ENCODE measurements at places on chromosomes 1 and 21.

DNA sequence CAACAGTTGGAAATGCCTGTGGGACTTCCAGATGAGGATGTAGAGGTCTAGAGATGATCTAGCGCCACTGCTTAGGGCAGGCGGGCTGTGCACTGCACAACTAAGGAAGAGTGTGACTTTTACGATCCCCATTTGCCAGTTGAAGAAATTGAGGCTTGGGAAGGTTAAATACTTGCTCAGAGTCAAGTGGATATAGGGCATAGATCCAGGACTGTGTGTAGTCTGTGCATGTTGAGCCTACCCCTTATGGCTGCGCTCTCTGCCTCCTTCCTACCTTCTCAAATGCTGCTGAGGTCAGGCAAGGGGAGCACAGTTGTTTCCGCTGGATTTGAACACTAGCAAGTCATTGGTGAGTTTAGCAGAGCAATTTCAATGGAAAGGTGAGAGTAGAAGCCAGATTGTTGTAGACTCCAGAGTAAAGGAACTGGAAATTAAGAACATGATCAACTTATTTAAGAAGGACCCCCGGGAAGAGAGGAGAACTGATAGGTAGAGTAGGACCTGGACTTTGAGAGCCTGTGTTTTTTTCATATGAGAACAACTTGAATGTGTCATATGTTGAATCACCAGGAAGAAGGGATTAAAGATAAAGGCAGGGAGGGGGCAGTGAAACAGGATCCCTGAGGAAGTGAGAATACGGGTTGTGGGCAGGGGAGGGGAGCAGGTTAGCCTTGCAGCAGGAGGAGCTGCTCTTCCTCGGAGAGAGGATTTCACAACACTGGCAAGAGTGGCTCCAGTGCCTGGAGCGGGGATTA, 2.7 kb downstream of the CAPN2 start:
- DNase-seq, result no peak

GRCh38 chr1:182330303-182330702, 61.3 kb downstream of the GLUL start:
- no peak for DNase-seq

- DNase-seq, result no peak
These were observed 656.9 kb downstream of the KCNT2 start for GRCh38 chr1:195951313-195951712.

- no peak for DNase-seq
These were observed 38.2 kb downstream of the SLC9A1 start for GRCh38 chr1:27116697-27117096.

DNA sequence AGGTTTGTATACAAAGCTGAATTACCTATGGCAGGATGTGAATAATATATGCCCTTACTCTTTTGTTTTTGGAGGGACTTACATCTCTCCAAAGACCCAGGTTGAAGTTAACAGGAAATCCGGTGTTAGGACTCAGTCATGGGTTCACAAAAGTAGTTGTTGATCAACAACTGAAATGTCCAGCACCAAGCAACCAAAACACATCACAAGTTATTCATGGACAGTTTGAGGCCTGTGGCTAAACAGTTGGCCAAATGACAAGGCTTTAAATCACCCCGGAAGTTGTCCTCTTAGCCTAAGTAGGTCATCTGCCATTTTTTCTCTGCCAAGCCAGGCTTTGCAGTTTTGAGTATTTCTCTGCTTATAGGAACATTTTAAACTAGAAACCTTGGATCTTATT, 89.9 kb downstream of the CD247 start:
- DNase-seq, result no peak

DNA sequence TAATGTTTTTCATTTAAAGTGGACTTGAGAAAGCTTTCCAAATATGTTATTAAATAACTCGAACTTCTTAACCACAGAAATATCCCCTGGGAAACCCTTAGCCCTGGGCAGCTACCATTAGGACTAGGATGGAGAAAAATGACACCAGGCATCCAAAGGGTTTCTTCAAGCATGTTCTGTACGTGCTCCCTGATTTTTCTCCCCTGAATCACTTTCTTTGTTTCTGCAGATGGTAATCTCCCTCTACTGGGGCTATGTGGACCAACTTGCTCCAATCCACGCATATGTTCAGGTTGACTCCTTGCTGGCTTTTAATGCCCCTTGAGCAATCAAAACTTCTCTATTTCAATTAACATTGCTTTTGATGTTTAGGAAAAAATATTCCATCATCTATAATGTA, 312.7 kb upstream of the C1orf87 start:
- DNase-seq, result no peak

DNA sequence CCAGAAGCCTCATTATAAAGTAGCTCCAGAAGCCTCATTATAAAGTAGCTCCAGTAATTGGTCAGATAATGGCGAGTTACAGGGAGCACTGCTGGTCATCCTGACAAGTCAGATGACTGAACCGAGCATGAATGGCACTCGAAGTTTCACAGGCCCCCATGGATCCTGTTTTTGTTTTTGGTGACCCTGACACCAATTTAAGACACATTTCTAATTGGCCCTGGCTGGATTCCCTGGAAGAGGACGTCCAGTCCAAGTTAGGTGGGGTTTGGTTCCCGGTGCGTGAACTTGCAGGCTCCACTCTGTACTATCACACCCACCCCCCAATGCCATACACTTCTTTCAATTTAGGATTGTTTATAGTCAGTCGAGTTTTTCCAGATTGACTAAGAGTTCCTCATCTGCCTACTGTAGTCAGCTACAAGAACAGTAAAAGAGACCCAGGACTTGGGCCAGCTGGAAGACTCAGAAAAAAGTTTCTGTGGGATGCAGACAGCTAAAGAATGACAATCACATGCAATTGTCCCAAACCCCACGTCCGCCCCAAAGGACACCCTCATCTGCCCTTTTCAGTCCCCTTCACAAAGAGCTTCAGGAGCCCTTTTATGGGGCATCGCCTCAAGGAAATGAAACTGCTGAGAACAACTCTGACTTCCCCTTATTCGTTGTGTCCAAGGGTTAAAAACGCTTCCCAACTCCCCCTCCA, 2.7 kb downstream of the DHRS3 start:
- no peak for DNase-seq

DNA sequence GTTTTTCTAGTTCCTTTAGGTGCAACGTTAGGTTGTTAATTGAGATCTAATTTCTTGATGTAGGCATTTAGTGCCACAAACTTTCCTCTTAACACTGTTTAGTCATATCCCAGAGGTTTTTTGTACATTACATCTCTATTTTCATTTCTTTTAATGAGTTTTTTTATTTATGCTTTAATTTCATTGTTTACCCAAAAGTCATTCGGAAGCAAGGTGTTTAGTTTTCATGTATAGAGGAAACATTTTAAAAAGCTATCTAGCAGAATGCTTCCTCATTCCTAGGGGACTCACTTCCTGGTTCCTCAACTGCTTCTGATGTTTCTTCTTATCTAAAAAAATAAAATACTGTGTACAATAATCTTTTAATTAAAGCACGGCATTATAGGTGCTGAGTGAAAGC, 307.2 kb upstream of the CAMK1G start:
- DNase-seq, result no peak

DNA sequence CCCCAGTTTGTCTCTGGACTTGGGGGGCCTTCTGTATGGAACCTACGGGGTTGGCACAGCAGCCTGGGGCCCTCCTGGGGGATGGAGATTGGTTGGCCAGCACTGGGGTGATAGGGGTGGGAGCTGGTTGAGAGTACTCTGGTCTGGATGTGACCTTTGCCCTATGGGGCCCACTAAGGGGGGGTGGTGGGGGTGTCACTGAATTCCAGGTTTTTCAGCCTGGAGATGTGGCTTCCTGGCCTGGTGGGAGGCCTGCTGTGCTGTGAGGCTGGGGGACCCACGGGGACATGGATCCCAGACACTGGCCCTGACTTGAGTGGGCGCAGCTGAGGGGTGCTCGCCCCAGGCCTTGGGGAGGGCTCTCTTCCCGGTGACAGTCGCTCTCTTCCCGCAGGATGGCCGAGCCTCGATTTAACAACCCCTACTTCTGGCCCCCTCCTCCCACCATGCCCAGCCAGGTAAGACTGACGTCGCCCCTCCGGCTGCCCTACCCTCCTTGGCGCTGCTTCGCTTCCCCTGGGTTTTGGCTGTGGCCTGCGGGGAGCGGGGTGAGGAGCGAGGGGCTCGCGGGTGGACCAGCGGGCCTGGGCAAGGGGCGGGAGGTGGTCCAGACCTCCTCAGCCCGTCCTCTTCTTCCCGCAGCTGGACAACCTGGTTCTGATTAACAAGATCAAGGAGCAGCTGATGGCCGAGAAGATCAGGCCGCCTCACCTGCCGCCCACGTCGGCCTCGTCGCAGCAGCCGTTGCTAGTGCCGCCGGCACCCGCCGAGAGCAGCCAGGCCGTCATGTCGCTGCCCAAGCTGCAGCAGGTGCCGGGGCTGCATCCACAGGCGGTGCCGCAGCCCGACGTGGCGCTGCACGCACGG, 19.6 kb downstream of the ZNF362 start:
- no peak for DNase-seq

- DNase-seq, result no peak
These were observed 60.4 kb downstream of the UBE2U start for GRCh38 chr1:64263856-64264255.

- no peak for DNase-seq
These were observed 15.1 kb downstream of the NFYC start for GRCh38 chr1:40706626-40707025.

DNA sequence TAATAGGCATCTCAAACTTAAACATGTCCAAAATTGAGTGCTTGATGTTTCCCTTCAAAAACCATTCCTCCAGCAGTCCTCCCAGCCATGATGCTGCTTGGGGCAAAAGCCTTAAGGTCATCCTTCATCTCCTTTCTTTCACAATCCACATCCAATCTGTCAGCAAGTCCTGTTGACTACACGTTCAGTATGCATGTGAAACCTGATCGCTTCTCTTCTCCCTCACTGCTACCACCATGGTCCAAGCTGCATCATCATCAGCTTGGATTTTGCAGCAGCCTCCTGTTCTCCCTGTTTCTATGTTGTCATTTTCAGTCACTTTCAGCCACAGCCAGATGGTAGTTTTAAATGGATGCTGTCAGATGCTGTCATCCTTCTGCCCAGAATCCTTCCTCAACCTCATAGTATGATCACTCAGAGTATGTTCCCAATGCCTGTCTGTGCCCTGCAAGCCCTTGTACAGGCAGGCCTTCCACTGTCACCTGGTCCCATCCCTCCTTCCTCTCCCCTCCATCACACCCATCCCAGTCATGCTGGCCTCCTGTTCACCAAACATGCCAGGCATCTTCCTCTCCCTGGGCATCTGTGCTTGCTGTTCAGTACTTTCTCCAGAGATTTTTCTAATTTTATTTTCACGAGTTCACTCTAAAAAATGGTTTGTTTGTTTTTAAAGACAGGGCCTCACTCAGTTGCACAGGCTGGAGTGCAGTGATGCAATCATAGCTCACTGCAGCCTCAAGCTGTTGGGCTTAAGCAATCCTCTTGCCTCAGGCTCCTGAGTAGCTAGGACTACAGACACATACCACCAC, 66.0 kb downstream of the SYDE2 start:
- DNase-seq, result no peak

GRCh38 chr1:2999571-2999970, 21.7 kb upstream of the ACTRT2 start:
- no peak for DNase-seq

DNA sequence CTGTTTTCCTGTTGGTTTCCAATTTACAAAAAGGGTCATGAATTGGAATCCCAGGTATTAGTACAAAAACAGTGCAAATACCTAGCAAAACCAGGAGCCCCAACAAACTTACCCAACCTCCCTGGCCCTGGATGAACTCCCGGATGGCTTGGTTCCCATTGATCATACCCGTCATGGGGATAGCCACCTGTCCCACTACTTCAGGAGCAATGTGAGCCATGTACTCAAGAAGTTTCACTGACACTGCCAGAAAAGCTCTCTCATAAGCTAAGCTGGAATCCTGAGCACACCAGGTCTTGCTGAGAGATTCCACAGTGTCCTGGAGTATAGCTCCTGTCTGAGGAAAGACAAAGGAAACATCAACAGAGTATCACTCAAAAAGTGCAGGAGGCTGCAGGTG, 5.7 kb downstream of the BCL2L15 start:
- DNase-seq, result no peak

GRCh38 chr1:193593147-193593885, 406.9 kb upstream of the B3GALT2 start:
- no peak for DNase-seq

DNA sequence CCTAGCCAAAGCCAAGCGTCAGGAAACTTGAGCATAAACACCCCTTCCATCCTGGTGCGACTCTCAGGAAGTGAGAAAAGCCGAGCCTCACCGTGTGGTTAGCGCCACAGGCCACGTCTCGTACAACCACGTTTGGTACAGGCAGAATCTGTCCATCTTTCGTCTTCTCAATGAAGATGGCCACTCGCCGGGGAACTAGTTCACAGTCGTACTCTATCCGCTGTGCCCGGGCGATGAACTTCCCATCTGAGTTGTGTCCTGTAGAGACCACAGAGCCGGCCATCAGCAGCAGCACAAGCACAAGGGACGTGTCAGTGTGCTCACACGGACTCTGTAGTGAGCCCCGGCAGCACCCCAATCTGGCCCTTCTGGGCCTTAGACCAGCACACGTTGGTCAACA, 23.1 kb downstream of the RCC2 start:
- DNase-seq, result no peak

- DNase-seq, result no peak
These were observed 100.8 kb upstream of the KIAA1614 start for GRCh38 chr1:180811886-180812285.

- DNase-seq, result no peak
These were observed 66.5 kb downstream of the RYR2 start for GRCh38 chr1:237108297-237109040.

DNA sequence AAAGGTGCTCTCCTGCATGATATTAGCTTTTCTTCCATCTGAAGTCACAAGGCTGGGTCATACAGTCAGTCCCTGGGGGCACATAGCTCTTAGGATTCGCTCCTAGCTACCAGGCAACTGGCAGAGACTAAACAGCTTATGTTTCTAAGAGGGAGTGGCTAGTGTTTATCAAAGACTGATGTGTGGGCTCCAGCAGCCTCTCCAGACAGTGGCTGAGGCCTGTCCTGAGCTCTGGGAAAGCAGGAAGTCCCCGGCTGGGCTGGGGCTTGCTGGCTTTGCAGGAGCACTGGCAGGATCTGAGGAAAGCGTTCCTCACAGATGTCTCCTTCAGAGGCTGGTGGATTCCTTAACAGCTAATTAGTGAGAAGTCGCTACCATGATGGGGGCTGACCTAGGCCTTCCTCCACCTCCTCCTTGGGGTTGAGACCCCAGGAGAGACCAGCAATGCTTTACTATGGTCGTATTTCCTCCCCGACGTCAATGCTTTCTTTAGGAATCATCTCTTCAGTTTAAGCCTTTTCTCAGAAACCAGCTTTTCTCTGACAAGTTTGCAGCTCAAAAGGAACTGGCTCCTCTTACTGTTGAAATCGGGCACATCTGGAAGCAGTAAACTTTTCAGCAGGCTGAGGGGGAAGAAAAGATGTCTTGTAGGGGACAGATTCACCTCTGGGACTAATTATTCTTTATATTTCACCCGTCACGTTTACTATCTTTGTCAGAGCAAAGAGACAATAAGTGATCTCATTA, 33.5 kb upstream of the HHAT start:
- DNase-seq, result no peak

DNA sequence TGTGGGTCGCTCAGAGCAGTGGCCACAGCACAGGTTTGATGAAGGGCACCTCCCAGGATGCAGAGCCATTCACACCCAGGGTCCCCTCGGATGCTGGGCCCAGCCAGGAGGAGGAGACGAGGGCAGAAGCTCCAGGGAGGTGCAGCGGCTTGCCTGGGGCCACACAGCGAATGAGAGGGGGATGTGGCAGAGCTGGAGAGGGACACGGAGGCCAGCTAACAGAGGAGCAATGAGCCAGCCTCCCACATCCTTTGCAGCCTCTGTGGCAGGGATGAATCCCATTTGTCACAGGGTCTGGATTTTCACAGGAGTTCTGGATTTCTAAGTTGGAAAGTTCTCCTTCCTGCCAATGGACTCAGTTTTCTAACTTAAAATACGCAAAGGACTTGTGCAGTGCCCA, 35.9 kb downstream of the CHD5 start:
- no peak for DNase-seq
